ENCODE measurements at places on chromosomes 3 and 15.

- no peak for DNase-seq
Measured at GRCh38 chr15:75335313-75335704, 554 bp upstream of the COMMD4 start.

DNA sequence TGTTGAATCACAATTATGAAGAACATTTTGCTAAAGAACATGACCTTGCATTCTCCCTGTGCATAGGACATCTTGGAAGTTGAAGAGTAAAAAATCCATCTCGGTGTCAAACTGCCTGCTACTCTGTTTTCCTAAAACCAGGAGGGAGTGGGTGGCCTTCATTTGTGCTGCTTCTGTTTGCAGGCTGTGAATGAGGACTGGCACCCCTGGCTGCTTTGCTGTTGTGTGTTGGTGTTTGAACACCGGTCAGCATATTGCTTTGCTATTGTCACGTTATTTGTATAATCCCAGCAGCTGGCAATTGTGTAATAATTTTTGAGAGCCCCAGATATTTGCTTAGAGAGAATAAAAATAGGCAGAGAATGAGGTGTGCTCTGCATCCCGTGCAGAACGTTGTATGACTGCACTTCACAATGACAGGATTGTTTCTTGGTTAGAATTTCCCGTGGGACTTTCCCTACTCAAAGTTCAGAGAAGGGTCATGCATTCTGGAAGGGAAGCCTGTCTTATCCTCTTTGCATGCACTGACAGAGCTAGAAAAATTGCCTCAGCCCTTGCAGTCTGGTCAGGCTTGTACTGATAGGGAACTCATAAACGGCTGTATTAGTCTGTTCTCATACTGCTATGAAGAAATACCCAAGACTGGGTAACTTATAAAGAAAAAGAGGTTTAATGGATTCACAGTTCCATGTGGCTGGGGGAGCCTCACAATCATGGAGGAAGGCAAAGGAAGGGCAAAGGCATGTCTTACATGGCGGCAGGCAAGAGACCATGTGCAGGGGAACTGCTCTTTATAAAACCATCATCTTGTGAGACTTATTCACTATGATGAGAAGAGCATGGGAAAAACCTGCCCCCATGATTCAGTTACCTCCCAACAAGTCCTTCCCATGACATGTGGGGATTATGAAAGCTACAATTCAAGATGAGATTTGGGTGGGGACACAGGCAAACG lies 16.3 kb downstream of the SV2B start:
- no peak for DNase-seq

DNA sequence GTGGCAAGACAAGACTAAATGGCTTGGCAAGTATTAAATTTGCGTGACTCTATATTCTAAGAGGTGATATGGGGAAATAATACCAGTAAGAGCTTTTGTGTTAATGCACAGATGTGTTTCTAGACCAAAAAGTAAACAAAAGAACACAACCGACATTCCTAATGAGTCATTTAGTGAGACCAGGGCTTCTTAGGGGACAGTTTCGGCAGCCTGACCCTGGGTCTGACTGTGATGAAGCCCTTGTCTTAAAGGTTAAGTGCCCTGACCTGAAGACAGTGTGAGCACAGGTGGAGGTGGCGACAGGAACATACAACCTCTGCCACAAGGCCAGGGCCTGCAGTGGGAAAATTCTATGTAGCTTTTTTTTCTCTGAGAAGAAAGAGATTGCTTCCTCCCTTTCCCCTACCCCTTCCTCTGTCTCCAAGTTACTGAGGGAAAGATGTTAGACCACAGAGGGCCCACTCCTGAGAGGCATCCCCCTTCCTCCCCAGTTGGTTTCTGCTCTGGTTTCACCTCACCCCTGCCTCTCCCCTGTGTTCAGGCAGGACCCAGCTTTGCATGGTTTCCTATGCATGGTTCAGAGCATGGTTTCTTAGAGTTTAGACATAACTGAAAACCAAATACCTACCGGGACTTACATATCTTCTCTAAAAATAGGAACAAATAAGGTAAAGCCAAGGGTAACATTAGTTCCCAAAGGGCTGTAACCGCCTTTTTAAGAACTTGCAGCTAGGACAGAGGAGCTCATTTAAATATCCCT lies 24.8 kb upstream of the CMTM7 start:
- DNase-seq = peak; percentile 67

- no peak for DNase-seq
Measured at GRCh38 chr3:13358643-13359042, 61.5 kb downstream of the NUP210 start.

- no peak for DNase-seq
Measured at GRCh38 chr3:23987356-23987755, 42.3 kb downstream of the NR1D2 start.

GRCh38 chr3:183116025-183116614 lies 16.8 kb upstream of the MCCC1 start:
- peak; percentile 82 for DNase-seq

DNA sequence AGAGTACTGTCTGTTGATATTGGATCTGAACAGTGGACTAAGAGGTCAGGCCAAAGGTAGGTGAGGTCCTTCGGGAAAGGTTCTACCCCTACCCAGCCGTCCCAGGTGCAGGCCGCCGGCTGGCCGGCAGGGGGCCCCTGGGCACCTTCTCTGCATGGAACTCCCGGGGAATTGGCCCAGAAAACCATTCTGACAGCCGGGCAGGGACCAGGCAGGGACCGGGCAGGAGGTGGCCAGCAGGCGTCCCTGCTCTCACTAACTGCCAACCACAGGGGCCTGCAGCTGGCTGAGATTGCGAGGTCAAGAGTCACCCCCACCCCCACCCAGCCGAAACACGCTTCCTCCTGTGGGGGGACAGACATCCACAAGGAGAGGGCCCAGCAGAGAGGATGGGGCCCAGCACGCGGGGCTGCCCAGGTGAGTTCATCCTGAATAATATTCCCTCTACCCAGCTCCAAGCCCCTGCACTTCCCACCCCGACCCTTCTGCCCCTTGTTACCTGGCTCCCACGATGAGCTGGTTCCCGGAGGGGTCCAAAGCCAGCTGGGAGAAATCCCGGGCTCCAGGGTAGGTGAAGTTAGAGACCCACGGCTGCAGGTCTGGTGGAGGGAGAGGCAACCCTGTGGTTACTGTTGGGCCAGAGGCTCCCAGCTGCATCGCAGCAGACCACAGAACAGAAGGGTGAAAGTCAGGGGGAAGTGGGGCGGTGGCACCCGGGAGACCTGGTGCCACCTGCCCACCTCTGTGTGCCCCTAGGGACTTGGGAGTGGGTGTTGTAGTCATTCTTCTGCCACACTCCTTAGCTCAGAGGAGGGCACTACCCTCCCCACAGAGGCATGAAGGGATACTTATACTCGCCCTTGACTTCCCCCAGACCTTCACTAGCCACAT lies 84.4 kb downstream of the SEMA5B start:
- peak; percentile 19 for DNase-seq

DNA sequence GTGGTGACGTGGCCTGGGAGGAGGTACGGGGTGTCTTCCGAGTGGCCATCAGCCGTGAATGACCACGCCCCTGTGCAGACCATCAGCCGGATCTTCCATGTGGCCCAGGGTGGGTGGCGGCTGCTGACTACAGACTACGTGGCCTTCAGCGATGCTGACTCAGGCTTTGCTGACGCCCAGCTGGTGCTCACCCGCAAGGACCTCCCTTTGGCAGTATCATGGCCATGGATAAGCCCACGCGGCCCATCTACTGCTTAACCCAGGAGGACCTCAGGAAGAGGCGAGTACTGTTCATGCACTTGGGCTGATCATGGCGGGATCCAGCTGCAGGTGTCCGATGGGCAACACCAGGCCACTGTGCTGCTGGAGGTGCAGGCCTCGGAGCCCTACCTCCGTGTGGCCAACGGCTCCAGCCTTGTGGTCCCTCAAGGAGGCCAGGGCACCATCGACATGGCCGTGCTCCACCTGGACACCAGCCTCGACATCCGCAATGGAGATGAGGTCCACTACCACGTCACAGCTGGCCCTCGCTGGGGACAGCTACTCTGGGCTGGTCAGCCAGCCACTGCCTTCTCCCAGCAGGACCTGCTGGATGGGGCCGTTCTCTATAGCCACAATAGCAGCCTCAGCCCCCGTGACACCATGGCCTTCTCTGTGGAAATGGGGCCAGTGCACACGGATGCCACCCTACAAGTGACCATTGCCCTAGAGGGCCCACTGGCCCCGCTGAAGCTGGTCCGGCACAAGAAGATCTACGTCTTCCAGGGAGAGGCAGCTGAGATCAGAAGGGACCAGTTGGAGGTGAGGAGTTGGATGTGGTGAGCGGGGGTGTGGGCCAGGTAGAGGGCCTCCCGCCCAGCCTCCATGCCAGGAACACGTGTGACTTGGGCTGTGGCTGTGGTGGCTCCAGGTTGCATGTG lies 178.4 kb downstream of the TBC1D2B start:
- no peak for DNase-seq

DNA sequence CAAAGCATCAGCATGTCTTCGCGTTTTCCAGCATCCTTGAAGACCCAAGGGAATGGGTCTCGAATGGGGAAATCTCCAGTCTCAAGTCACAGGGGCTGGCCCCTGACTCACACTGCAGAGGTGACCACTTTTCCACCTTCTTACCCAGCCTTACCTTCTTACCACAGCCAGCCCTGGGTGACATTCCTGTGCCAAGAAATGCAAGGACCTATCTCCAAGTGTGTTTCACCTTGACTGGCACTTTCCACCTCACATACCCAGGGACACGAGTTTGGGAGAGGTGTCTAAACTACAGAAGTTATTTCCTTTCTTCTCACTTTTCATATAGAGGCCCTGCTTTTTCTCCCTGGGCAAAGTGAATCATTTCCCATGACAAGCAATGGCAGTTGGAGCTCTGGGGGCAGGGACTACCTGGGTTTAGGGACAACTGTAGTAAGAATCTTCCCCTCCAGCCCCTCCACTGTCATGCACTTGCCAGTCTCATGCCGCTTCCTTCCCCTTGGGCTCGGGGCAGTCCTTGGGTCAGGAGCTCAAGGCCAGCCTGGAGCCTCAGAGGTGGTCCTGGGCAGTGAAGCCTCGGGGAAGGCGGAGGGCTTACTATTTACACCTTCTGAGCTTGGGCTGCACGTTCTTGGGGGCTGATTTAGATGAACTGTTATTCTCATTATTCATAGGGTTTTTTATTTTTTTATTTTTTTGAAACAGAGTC lies 16.8 kb downstream of the PAQR5 start:
- DNase-seq = no peak

DNA sequence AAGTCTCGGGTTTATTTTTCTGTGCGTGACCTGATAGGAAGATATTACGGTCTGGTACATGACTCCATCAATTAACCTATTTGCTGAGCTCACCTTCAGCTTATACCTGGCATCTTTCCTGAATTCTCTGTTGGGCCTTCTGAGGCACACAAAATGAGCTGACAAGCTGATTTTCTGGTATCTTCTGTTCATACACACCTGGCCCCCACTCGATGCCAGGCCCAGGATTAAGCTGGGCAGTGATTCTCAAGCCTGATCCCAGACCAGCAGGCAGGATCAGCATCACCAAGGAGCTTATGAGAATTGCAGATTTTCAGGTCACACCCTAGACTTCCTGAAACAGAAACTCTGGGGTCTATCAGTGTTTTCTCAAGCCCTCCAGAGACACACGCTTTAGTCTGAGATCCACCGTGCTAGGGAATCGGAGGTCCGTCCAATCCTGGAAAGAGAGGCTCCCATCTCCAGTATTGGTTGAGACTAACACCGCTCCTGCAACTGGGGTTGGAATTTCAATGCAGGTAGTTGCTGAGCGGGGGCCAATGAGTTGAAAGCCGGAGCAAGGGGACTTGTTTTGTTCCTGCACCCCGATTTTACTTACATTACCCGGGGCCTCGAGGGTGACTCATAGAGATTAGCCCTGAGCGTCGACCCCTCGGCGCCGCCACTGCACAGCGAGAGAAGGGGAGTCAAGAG lies 636 bp upstream of the EIF1B start:
- DNase-seq = no peak

GRCh38 chr3:191136347-191136746 lies 62.7 kb upstream of the OSTN start:
- no peak for DNase-seq

- DNase-seq = no peak
Measured at GRCh38 chr15:60814062-60814461, 335.1 kb upstream of the ICE2 start.

- no peak for DNase-seq
Measured at GRCh38 chr15:57540736-57541135, 51.0 kb upstream of the MYZAP start.

DNA sequence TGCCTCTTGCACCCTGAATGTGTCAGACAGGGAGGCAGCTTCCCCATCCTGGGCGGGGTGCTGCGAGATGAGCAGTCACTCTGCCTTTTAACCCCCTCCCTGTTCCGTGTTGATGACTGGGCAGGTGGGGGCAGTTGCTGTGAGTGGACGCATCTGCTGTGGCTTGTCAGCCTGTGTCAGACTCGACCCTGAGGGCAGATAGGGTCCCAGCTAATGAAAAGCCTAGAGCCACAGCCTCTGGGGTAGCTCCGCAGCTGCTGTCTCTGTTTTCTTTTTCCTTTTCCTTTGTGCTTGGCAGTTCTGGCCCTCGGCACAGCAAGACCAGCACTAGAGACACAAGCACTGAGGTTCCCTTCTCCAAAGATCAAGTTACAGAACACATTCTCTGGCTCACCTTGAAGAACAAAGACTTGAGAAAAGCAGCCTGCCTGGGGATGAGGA lies 43.0 kb upstream of the GLCE start:
- DNase-seq = no peak

GRCh38 chr15:56342653-56343052 lies 22.6 kb upstream of the TEX9 start:
- DNase-seq = no peak

GRCh38 chr15:90479656-90480055 lies 50.1 kb upstream of the CRTC3 start:
- DNase-seq = no peak

- DNase-seq = no peak
Measured at GRCh38 chr15:98003518-98003917, 43.0 kb downstream of the ARRDC4 start.

- no peak for DNase-seq
Measured at GRCh38 chr3:127821394-127821793, 921 bp downstream of the MGLL start.

DNA sequence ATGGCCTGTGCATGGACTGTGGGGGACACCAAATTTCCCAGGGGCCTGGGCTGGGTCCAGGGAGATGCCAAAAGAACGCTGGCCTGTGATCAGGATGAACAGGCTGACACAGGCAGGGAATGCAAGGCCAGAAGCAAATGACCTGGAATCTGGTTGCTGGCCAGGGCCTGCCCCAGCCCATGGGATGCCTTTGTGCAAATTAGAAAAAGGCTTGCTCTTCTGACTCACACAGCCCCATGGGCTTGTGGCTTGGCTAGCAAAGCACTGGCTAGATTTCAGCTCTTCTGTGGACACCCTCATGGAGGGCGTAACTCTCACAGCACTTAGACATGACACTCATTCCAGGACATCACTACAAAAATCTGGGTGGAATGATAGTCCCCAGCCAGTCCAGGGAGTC lies 356.0 kb downstream of the SHQ1 start:
- no peak for DNase-seq
